ENCODE measurements at places on chromosomes 16 and 17. TPM values are rescaled to one million over a fixed set of nuclear protein-coding genes. Genes with fewer than 3 reads are reported as not detected.

The GPR139 gene
- not detected for total RNA-seq

The DOC2B gene
- not detected for total RNA-seq

- no peak for DNase-seq
Observed at GRCh38 chr17:10623737-10624338, 33.3 kb downstream of the MYH3 start.

DNA sequence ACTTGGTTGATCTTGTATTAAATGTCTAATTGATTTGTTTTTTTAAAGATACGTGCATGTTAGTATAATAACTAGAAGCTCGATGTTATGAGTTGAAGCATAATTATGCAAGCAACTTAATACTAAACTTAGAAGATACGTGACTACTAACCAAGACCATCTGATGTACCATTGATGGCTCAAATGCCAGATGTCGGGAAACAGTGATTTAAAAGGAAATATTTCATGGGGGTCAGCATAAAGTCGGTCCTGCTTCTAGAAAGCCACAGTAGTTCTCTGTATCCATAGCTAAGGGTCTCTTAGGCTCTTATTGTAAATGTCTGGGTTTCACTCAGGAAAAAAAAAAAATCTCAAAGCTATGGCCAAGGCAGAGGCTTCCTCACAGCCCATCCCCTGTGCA lies 61.2 kb upstream of the RBFOX1 start:
- no peak for DNase-seq

- DNase-seq = no peak
Observed at GRCh38 chr16:15752717-15753488, 102.9 kb downstream of the NDE1 start.

DNA sequence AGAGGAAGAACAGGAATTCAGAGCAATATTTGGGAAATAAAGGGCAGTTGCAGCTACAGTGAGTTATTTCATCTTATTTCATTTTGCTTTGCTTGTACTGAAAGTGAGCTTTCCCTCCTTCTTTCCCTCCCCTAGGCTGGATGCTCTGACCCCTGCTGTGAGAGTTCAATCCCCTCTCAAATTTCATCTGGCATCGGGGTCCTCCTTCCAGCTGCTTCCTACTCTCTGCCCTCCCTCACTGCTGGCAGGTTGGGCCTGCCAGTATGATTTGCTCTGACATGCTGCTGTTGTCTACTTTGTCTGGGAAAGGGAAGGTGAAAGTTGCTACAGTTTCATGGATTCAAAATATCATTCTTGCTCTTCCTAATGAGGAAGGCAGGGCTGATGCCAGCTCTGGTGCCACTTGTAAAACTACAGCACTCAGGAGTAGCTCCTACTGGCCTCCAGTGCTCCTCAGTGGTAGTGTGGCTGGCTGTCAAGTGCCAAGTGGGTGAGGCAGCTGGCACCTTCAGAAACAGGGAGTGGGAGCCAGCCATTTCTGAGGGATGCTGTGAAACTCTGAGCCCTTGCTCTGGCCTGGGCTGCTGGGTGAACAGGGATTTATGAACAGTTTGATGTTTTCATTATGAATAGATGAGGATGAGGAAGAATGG lies 408.6 kb downstream of the HAPSTR1 start:
- DNase-seq = no peak
